CD4-positive, alpha-beta T cell treated with Interleukin-10 for 1 hour (primary cell): ENCODE measurements at places on chromosomes 12 and 14.

DNA sequence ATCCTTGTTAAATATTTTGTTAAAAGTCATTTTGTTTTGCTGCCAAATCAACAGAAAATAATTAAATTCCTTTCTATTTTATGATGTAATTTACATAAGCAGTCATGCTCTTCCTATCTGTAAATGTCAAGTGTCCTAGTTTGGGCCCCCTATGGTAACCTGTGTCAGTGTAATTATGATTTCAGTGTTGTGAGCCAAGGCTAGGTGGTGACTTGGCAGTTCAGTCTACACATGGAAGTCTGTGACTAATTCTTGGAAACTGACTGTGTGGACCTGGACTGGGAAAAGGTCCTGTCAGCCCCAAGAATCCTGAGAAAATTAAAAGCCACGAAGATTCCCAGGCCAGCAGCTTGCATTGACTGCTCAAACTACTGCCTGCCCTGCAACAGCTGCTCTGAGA lies 371.0 kb downstream of the FUT8 start:
- DNase-seq, result no peak

DNA sequence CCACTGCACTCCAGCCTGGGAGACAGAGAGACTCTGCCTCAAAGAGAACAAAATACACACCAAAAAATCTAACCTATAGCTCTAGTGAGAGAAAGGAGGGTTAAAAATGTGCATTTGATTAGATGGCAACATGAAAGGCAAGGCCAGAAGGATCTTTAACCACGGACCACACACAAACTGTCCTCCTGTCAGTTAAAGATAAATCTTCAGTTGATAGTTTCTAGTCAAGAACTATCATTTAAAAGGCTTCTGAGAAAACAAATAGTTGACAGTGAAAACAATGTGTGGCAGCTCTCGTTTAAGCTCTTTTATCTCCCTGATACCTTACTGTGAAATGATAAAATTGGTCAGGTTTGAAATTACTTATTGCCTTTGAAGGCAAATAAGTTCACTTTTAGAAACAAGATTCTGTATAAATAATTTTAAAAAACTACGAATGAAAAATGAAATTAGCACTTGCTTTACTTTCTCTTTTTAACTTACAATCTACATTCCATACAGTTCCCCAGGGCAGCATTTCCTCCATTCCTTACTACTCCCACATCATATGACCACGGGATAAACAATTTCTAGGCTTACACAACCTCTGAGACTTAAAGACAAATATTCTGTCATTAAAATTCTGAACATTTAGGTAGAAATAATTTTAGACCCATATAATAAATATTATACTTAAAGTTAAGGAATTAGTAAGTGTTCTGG lies 71.4 kb upstream of the GNPNAT1 start:
- DNase-seq, result no peak

DNA sequence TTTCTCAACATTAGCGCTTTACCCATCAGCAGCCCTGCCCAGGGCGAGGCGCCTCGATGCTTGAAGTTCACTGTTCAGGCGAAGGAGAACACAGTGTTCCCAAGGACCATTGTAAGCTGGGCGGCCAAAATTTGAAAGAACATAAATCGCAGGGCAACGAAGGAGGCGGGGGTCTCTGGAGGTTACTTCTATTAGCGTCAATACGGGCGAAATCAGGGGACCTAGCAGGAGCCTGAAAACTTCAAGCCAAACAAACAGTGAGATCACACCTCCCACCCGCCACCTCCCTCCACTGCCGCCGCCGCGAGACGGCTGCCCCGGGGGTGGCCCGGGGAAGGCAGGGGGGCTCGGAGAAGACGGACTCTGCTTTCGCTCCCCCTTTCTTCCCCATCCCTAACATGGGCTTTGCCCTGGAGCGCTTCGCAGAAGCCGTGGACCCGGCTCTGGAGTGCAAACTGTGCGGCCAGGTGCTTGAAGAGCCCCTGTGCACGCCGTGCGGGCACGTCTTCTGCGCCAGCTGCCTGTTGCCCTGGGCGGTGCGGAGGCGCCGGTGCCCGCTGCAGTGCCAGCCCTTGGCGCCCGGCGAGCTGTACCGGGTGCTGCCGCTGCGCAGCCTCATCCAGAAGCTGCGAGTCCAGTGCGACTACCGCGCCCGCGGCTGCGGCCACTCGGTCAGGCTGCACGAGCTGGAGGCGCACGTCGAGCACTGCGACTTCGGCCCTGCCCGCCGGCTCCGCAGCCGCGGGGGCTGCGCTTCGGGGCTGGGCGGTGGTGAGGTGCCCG lies at the start of gene PDZRN4:
Gene PDZRN4, plus strand, starts transcription at position 263 of the 783 bp plus-strand sequence.
- no peak for DNase-seq

- DNase-seq, result no peak
These were observed 3.9 kb downstream of the TSPAN9 start for GRCh38 chr12:3081091-3081490.

- no peak for DNase-seq
These were observed 4.0 kb downstream of the FOXG1 start for GRCh38 chr14:28770630-28771029.

GRCh38 chr12:43832463-43833168 lies 3.3 kb upstream of the TMEM117 start:
- peak; percentile 23 for DNase-seq

DNA sequence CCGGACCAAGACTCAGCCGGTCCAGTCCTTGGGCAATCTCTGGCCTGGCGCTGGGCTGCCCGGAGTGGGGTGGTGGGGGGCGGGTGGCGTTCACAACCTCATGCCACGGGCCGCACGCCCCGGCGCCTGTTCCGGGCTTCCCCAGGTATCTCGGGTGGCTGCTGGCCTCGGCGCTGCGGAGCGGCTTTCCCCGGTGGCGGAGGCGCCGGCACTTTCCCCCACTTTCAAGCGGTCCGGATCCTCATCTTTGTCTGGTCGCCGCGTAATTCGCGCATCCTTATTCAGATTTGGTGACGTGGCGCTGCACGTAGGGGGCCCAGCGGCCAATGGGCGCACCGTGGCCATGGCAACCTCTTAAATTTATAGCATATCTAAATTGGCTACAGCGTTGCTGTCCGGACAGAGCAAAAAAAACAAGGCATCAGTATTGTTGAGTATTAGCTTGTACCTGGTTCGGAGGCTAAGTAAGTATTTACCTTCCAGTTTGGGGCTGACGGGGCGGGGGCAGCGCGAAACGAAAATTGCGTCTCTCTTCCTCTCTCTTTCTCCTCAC lies at the start of gene LHX5:
Gene LHX5, minus strand, starts transcription at position 253 of the 553 bp plus-strand sequence. CDS start 373 bp downstream, outside the sequence.
- no peak for DNase-seq

GRCh38 chr12:125824276-125824675 lies 759.0 kb downstream of the AACS start:
- no peak for DNase-seq

DNA sequence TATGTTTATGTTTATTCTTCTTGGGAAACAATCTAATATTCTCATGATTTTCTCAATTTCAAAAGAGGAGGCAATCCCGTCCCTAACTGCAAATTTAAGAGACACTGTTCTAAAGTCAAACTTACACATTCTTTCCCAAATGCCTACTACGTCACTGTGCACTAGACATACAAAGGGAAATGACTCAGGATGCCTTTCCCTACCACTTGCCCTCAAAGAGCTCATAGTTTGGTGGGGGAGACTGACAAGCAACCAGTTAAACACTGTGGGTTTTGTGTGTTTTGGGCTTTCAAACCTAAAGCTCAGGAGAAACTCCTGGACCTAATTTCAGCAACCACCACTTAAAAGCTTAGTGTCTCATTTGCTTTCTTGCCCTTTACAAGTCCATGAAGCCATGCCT lies 58.4 kb downstream of the ATP2B1 start:
- no peak for DNase-seq

DNA sequence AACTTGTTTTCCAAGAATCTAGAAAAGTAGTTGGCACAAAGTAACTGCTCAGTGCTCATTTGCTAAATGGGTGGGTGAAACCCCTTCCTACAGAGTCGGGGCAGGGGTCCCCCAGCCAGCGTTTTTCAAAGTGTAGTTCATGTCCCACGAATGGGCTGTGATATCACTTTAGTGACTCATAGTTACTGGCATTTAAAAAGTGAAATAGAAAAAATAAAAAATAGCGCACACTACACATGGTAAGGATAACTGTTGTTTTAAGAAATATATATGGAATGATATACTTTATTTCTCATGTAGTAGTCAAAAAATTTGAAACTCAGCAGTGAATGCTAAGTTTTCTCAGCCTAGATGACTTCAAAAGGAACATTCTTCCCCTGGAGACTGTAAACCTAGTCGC lies 250.4 kb downstream of the CHST11 start:
- no peak for DNase-seq

GRCh38 chr12:12384571-12385340 lies 27.9 kb downstream of the BORCS5 start:
- DNase-seq, result peak; percentile 60

DNA sequence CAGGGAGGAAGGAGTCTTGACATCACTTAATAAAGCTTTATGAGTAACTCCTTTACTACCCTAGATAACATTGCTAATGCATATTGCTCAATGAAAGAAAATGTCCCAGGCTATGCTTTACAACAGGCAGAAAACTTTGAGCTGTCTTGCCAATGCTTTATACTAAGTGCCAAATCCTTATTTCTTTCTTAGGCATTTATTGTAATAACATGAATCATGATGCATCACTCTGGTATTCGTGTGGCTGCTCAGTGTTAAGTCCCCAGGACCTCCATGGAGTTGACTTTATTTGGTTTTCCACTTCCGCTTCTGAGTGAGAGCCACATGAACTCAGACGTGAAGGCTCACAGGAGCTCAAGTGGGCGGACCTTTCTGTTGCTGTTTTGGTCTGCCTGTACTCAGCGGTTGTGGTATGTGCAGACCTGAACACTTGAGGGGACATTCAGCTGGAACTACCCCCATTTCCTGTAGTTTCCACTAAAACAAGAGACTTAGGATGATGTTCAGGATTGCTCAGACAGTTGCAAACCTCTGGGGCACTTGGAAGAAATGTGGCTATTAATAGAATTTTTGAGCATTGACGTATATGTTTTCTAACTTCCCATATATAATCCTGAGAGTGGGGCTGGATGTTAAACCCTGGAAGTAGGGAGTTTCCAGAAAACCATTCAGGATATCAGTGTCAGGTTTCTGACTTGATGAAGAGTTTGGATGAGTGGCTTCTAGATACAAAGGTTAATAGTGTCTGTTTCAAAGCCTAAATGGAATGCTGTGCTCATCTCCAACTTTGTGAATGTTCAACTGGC lies 258.6 kb downstream of the MSRB3 start:
- DNase-seq, result no peak
